Stimulated activated CD8-positive, alpha-beta memory T cell treated with anti-CD3 and anti-CD28 coated beads, Interleukin-15, amount 100 ng/mL, for 4 hours (primary cell): ENCODE measurements at places on chromosomes 11 and 22.

- no peak for DNase-seq
Observed at GRCh38 chr11:975827-976226, 50.2 kb downstream of the AP2A2 start.

DNA sequence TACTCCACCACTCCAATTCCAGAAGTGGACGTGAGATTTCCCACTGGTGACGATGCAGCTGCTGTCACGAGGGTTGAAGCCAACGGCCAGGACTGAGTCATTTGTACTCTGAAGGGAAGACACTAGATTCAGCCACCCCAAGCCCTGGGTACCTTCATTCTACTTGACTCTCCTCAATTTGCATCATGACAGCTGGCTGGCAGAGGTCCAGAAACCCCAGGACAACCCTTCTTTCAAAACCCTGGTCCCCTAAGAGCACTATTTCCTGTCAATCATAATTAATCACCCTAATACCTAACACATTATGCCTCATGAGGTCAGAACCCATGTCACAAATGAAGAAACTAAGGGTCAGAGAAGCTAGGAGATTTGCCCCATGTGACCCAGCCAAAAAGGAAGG lies 4.9 kb downstream of the EML3 start:
- no peak for DNase-seq

- no peak for DNase-seq
Observed at GRCh38 chr22:38314933-38315822, 2.1 kb downstream of the CSNK1E start.

DNA sequence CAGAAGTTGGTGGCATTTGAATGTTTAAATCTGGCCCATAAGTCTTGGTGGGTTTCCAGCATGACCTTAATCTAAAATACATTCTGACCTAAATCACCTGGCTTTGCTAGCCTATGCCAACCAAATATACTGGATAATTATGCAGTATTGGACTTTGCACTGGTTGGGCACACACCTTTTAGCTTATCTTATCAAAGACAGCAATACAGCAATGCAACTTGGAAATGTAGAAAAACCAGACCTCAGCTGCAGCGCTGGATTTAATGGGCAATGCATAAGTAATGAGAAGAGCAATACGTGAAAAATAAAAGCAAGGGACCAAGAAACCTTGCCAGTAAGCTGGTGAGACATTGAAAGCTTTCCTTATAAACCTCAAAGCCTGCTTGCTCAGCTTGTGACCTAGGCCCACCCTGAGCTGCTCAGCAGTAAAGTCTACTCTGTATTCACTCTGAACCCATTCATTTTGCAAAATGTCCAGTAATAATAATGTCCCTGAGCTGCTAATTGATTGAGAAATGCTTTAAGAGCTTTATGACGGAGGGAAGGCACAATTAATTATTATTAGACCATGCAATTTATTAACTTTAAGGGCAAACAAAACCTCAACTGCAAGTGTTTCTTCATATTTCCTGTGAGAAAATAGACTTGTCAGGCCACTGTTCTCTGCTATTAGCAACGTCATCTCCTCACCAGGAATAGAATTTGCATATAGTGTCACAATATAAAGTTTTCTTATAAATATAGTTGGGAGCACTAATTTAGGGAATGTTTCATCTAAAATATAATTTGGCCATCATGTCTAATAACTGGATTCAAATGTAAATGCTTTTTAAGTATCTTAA lies 49.4 kb upstream of the CEP295 start:
- DNase-seq = no peak

- no peak for DNase-seq
Observed at GRCh38 chr11:86678823-86679222, 6.4 kb upstream of the ME3 start.

DNA sequence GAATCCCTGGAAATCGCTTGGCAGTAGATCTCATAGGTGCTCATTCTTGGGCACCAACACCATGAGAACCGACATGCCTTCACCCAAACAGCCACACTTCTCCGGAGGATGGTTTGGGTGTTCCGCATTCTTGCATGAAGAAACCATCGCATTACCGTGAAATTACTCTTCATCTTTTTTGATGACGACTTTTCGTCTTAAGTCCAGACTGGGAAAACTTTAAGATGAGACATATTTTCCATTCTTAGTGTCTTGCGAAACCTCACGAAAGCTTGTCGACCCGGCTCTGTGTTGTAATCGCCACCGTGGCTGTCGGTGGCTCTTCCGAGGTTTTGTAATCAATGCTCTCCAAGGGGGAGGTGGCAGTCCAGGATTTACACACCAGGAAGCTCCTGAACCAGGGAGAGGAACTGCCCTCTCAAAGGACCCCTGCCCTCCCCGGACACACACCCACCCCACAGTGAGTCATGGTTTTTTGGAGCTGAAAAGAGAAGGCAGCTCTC lies 1.7 kb downstream of the TOM1 start:
- DNase-seq = no peak

GRCh38 chr11:24820541-24820940 lies 323.7 kb downstream of the LUZP2 start:
- no peak for DNase-seq

- DNase-seq = no peak
Observed at GRCh38 chr11:62554387-62555167, 8.0 kb upstream of the AHNAK start.
